Esophagus mucosa (tissue), 1 donor: ENCODE measurements at places on chromosomes 13 and 19. TPM values are rescaled to one million over a fixed set of nuclear protein-coding genes. Genes with fewer than 3 reads are reported as not detected.

The ZNF470 gene
- 2.4 TPM for total RNA-seq

The ZNF610 gene
- 0.24 TPM for total RNA-seq

The PLPPR3 gene
- total RNA-seq: not detected

The MAMSTR gene
- total RNA-seq: 0.56 TPM

The CLEC17A gene
- 0.20 TPM for total RNA-seq

The SLC10A2 gene
- total RNA-seq: not detected

The ZNF229 gene
- 1.1 TPM for total RNA-seq

The ZNF497 gene
- 1.1 TPM for total RNA-seq

The TEX101 gene
- total RNA-seq: 3.3 TPM

The TUBA3C gene
- total RNA-seq: not detected

The YIF1B gene
- 43.1 TPM for total RNA-seq

The ZNF234 gene
- 3.0 TPM for total RNA-seq

The CYP2A6 gene
- total RNA-seq: 0.24 TPM

The METTL21C gene
- total RNA-seq: not detected

The FXYD7 gene
- total RNA-seq: not detected

The CASP14 gene
- 0.16 TPM for total RNA-seq

The RGCC gene
- total RNA-seq: 5.5 TPM

The VSTM1 gene
- not detected for total RNA-seq

The CAMSAP3 gene
- total RNA-seq: 21.2 TPM

The WDR62 gene
- total RNA-seq: 2.4 TPM

The DKKL1 gene
- total RNA-seq: 0.24 TPM

The CYP4F11 gene
- 2.7 TPM for total RNA-seq

The ZNF439 gene
- total RNA-seq: 0.84 TPM

The C19orf73 gene
- 1.3 TPM for total RNA-seq

The CBARP gene
- 2.0 TPM for total RNA-seq

The S1PR2 gene
- total RNA-seq: 2.5 TPM

The ATP8B3 gene
- 1.8 TPM for total RNA-seq

The HNRNPM gene
- 107 TPM for total RNA-seq

The RRAS gene
- 16.4 TPM for total RNA-seq

The POP4 gene
- 49.3 TPM for total RNA-seq

The MBD3L2 gene
- not detected for total RNA-seq

The ZNF681 gene
- 1.5 TPM for total RNA-seq
